ENCODE measurements at places on chromosomes 1 and 21. TPM values are rescaled to one million over a fixed set of nuclear protein-coding genes. Genes with fewer than 3 reads are reported as not detected.

The SLX9 gene
- total RNA-seq: 34.7 TPM

The GBP2 gene
- total RNA-seq: 26.7 TPM

- no peak for DNase-seq
These were observed 9.2 kb upstream of the IFI44 start for GRCh38 chr1:78640462-78640861.

DNA sequence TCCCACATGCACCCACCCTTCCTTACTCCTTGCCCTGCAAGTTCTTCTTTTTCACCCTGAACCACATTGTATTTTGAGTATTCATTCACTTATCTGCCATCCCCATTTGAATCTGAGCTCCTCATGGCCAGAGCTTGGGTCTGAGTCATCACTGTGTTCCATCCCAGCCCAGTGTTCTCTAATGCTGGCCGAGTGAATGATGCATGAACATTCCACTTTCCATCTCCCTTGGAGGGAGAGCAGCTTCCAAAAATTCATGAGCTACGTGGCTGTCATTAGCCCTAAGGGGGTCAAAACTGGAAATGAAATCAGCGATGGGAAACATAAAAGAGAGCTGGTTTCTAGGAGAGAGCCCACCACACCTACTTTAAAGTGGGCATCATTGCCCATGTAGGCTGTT lies 187.0 kb upstream of the USP24 start:
- DNase-seq: no peak

The HSD3B2 gene
- not detected for total RNA-seq

GRCh38 chr1:114892194-114892918 lies 37.7 kb downstream of the SYCP1 start:
- no peak for DNase-seq

The LORICRIN gene
- total RNA-seq: 0.59 TPM

DNA sequence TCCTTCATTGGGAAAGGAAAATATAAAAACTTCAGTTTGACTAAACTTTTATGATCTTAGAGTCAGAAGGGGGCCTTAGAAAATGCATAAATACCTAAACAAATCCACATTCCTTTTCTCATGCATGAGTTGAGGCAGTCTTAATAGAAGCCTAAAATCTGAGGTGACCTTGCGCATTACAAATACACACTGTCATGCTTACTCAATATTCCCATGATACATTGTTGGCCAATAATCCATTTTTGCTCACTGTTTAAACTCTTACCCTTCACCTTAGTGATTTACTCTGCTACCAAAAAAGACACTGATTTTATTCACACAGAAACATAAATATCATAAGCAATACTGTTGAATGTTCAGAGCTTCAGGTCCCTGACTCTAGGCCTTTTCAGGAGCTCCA lies 19.1 kb upstream of the TMCO1 start:
- DNase-seq: no peak

DNA sequence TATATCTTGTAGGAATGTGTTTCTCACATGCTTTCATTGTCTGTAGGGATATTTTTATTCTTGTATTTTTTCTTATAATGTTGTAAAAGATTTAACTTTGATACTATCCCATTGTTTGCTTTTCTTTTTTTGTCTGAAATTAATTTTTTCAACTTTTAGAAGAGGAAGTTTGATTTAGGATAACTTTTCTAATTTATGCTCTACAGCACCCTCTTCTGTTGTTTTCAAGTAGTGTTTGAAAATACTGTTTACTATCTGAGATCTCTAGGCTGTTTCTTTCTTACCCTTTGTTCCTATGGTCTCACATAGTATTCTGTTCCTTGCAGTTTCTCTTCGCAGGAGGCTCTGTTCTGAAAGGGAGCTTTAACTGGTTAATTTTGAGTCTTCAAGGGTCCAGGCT lies 21.9 kb downstream of the ABCD3 start:
- no peak for DNase-seq

- no peak for DNase-seq
These were observed 49.4 kb downstream of the WDR4 start for GRCh38 chr21:42829954-42830353.

- DNase-seq: no peak
These were observed 43.8 kb upstream of the AIM2 start for GRCh38 chr1:159120317-159120716.

DNA sequence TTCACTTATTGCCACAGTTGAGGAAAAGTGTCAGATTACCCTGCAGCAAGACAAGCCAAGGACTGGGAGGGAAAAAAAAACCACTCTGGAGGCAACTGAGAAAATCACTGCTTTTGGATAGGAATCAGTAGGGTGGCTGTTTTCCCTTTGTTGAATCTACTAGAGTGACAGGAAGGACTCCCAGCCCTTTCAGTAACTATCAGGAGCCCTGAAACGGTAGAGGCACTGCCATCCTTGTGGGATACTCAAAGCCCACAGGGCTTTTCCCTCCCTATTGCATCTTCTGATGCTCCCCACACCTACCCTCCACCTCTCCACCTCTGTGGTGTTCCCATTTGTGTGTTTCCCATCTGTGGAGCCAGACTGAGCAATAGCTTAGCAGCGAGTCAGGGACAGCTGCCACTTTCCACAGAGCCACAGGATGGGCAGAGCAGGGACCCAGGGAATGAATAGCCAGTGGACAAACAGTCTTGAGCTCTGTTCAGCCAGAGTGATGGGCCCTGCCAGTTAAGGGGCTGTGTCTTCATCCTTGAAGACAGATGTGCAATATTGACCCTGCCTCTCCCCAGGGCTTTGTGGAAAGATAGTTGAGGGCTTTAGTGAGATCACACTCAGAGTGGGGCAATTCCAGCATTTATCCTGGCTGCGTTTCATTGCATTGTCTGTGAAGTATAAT lies 13.9 kb downstream of the UBIAD1 start:
- no peak for DNase-seq

The CFAP45 gene
- total RNA-seq: 1.2 TPM

- DNase-seq: no peak
These were observed 269.4 kb downstream of the HHIPL2 start for GRCh38 chr1:222278501-222278900.

GRCh38 chr1:38502758-38503157 lies 356.8 kb downstream of the RRAGC start:
- DNase-seq: no peak

- no peak for DNase-seq
These were observed 1.7 kb downstream of the IKBKE start for GRCh38 chr1:206472024-206472423.

The TSPAN2 gene
- 0.91 TPM for total RNA-seq

The LTN1 gene
- 25.8 TPM for total RNA-seq

The AVPR1B gene
- total RNA-seq: not detected

The TRIM58 gene
- 0.49 TPM for total RNA-seq

DNA sequence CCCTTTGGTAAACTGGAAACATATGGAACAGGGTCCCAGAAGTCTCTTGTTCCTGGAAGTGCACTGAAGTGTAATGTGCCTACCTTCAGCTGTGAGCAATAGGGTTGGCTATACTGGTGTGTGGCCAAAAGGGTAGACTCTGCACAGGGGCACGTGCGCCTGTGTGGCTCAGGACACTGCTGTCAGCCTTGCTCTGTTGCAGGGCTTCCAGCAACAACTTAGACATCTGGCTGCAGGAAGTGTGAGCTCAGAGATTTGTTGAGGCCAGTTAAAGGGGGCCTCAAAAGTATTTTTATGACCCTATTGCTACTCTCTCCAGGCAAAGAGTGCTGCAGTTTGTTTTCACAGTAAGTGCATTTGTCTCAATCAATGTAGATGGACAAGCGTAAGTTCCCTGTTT lies 7.5 kb downstream of the CTPS1 start:
- DNase-seq: no peak

DNA sequence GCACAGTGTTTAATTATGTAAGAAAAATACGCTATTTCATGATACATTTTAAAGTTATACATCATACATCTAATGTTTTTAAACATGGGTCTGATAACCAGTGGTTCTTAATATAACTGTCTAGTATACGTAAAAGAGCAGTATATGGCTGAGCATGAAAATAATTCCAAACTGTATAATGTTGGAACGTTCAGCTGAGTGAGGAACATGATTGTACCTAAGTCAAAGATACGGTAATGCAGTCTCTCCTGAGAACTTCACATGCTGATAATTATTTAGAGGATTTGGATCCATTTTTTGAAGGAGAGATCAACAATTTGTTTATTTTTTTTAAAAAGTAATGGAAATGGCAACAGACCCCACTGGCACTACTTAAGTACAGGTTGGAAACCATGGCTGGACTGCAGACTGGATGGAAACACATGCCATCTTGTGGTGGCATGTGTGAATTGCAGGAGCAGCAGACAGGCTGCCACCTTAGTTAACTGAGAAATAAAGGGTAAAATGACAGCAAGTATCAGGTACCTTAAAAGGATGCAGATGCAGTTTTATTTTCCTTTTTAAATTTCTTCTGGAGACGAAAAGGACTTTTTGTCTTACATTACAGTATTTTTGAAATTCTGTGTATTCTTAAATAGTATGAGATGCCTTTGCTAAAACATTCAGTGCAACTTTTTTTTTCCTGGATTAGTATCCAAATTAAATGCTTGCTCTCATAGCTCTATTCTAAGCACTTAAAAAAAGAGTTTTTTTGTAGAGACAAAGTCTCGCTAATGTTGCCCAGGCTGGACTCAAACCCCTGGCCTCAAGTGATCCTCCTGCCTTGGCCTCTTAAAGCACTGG lies 73.8 kb downstream of the MTR start:
- DNase-seq: no peak

DNA sequence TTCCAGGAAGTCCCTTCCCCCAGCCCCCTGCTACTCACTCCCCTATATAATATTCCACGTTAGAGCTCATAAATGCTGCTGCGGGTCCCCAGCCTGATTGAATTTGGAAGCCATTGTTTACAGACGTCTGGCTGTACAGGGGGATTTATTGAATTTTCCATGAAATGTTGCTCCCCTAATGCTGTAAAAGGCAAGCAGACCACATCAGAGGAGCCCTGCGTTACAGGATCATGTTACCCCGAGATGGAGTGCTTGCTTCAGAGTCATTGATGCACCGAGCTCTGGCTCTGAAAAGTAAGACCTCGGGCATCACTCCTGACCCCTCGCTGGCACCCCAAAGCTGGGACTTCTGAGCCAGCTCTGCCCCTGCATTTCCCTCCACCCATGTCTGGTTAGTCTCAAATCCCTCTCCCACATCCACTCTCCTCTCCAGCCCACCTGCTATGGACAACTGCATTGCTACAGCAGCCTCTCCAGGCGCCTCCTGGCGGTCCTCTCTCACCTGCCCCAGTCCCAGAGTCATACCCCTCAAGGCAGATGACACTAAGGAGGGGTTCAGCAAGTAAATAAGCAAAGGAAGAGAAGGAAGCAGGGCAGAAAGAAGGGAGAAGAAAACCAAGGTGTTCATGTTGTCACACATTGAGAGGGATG lies 127.8 kb downstream of the TMEM53 start:
- DNase-seq: no peak

All from activated B cell treated with CpG ODN at 0.5 μM for 24 hours (primary cell).